ENCODE measurements at places on chromosomes 5 and 9. TPM values are rescaled to one million over a fixed set of nuclear protein-coding genes. Genes with fewer than 3 reads are reported as not detected.

The SLC6A18 gene
- not detected for total RNA-seq

The PCDHB5 gene
- 0.63 TPM for total RNA-seq

The F12 gene
- total RNA-seq: 14.4 TPM

The LCN9 gene
- total RNA-seq: not detected

The TMEFF1 gene
- total RNA-seq: 0.99 TPM

The LCNL1 gene
- total RNA-seq: not detected
